DMS53 (cell line): ENCODE measurements at places on chromosomes 12 and 14.

GRCh38 chr14:55807881-55808379, 227.9 kb downstream of the KTN1 start:
- DNase-seq, result no peak

- no peak for DNase-seq
These were observed 229.9 kb downstream of the EFCAB11 start for GRCh38 chr14:89724628-89724960.

DNA sequence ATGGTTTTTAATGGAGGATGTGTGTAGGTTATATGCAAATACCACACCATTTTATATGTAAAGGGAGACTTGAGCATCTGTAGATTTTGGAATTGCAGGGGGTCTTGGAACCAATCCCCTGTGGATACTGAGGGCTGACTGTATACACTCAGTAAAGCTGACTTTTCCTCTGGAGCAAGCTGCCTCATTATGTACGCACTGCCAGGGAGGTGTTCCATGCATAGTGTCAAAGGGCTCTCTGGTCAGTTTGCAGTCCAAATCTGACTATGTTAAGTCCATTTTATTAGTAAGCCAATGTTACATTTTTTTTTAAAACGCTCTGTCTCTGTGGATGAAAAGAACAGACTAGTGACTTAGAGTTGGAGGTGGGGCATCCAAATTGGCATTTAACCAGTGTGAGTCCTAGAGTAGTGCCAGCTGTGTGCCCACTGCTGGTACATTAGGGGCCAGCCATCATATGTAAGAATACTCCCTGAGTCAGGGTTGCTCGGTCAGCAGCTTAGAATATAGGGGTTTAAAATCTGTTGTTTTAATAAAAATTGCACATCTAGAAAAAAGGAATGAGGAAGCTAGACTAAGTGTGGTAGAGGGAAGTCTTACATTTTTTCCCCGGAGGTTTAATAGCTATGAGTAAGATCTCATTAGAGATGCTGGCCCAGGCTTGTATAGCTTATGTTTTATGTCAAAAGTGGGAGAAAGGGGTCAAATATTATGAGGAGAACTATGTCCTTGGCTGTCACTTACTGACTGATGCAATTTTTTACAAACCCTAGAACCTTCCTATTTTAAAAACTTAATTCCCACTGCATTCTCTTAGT, 87.0 kb downstream of the TESC start:
- no peak for DNase-seq

DNA sequence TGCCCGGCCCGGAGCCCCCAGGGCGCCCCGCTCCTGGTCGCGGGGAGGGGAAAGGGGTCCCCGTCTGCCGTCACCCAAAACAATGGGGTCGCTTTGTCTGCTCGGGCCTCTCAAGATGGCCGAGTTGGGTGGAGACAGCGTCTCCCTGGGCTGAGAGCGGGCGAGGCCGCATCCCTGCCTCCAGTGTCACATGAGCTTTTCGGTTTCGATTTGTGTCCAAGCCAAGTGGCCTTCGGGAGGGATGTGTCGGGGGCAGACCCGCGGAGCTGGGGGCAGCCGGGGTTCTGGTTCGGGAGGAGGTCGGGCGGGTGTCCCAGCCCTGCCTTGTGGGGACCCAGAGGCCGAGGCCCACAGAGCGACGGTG, 790 bp downstream of the DYNC1H1 start:
- peak; percentile 68 for DNase-seq

DNA sequence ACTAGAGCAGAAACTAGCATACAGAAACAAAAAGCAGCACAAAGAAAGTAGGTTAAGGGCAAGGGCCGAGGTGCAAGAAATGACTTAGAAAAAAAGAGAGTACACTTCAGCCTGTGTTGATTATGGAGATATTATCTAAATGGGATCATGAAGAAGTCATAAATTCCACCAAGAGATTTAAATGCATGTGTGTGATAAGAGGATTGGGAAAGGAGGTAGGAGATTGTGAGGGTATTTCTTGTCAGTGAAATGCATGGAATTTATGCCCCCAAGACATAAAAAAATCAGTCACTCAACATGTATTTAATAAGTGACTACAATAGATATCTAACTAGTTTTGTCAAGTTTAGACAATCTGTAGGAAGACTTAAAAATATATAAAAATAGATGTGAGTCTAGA, 976.2 kb upstream of the LRFN5 start:
- peak; percentile 16 for DNase-seq

DNA sequence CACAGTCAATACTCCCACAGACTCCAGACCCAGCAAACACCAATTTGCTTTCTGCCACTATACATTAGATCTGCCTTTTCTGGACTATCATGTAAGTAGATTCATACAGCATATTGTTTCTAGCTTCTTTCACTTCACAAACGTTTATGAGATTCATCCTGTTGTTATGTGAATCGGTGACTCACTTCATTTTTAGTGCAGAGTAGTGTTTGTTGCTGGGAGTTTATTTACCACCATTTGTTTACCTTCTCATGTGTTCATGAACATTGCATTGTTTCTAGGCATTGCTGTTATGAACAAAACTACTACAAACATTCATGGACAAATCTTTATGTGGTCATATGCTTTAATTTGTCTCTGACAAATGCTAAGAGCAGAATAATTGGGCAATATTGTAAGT, 807.8 kb upstream of the TMEM132C start:
- DNase-seq, result peak; percentile 63

DNA sequence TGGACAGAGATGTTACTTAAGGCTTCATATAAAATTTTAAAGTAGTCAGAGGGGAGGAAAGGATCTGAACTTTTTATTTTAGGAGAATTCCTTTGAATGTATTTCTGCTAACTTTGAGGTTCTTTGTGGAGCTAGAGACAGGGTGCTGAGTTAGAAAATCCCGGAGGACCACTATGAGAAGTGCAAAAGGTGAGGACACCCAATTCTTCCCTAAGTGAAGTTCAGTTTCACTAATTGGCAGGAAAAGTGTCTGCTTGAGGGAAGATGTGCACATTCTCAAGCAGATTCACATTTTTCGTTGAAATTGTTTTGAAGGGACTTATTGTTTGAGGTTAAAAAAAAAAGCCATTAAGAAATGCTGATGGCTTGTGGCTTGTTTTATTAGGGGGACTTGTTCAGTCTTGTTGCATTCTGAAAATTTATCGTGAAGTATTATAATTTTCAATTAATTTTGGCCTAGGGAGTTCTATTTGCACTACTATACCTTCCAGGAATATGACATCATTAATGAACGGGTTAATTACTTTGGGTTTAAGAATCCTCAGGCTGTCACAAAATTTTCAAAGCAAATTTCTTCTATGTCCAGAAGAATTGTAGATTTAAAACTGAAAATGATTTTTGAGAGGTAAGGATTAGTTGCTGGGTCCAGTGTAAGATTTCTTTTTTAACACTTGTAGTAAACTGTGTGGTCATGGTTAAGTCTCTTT, 1.8 kb downstream of the PCNX1 start:
- no peak for DNase-seq

- no peak for DNase-seq
These were observed 3.5 kb upstream of the NCKAP5L start for GRCh38 chr12:49831717-49832116.

DNA sequence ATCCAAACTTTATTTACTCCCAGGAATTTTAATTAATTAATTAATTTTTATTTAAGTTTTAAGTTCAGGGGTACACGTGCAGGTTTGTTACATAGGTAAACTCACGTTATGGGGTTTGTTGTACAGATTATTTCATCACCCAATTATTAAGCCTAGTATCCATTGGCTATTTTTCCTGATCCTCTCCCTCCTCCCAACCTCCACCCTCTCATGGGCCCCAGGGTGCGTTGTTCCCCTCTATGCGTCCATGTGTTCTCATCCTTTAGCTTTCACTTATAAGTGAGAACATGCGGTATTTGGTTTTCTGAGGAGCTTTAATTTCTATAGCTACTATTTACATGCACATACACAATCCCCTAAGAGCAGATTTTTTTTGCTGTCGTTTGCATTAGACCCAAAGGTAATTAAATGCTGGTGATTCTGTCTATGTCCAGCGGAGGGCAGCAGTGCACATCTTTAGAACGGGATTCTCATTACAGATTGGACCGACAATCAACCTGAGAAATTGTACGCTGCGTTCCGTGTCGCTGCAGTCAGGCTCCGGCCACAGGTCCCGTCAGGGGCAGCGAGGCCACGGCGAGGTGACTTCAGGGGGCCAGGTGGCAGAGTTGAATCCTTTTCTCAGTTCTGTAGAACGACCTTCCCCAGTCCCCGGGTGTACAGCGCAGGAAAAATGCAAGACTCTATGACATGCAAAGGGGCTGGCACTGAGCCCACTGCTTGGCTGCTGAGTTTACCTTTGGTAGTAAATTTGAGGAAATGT, 11.6 kb downstream of the TMEM30B start:
- DNase-seq, result peak; percentile 86

DNA sequence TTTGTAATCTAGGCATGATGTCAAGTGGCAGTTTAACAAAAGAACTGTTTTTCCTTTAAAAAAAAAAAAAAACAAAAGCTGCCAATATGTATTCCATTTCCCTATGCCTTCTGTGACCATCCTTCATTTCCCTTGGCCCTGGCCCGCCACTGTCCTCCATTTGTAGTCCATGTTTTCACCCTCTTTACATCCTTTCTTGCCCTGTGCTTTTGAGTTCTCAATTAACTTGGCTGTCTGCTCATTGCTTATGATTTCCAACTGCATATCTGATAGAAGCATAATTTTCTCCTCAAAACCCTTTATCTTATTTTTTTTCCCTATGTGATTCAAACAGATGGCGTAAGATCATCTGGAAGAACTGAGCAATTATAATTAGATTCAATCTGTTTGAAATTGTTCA, 297.5 kb downstream of the NAV3 start:
- DNase-seq, result no peak

GRCh38 chr12:2783936-2784600, 10.7 kb upstream of the FKBP4 start:
- peak; percentile 82 for DNase-seq

DNA sequence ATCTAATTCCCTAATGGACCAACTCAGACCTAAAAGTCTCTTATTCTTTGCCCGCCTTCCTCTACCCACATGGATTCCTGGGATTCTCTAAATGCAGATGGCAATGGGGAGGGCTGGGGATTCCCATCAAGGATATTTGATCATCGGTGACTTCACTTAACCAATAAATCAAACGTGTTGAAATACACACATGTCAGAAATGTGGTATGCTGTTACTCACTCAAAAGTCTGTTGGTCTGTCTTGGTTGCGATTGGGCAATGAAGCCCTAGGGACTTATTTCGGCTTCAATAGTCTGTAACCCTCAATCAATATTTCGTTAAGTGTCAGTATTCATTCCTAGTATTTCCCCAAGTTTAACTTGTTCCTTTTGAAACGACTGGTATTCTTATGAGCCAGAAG, 117.2 kb upstream of the DIO3 start:
- no peak for DNase-seq

- DNase-seq, result no peak
These were observed 7.6 kb upstream of the FLVCR2 start for GRCh38 chr14:75570797-75571196.

GRCh38 chr12:15088105-15088504, 115.3 kb downstream of the PDE6H start:
- DNase-seq, result no peak

GRCh38 chr12:49536526-49537071, 2.2 kb upstream of the KCNH3 start:
- no peak for DNase-seq

DNA sequence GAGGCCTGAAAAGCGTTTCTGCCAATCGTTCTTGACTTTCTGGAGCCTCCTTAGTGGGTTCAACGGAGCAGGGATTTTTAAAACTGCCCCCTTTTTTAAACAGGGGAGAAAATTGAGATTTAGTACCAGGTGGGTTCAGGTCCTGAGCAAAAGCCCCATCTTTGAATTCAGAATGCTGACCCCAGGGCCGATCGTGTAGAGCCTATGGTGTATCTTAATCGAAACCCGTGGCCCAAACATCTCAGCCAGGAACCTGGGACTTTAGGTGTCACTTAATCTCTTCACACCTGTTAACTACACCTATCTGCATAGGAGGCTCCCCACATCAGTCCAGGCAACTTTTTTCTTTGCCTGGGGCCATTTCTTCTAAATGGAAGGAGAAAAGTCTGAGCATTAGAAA, 6.4 kb upstream of the TBX5 start:
- DNase-seq, result no peak
